ENCODE measurements at places on chromosomes 4 and X.

- DNase-seq: no peak
Measured at GRCh38 chr4:89914609-89915550, 20.2 kb downstream of the MMRN1 start.

- no peak for DNase-seq
Measured at GRCh38 chrX:18877469-18877868, 106.4 kb downstream of the PHKA2 start.

DNA sequence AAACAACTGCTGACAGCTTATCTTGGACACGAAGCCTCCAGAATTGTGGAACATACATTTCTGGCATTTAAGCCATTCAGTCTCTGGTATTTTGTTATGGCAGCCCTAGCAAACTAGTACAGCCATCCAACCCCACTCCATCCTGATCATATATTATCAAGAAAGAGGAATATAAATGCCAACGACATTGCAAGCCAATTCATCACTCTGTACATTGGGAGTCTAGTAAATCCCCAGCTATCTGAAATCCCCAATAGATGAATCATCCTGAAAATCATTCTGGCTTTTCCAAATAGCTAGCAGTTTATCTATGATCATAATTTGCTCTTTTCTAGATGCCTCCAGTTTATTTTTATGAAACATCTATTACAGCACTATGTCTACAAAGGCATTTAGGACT is 41.1 kb downstream of the FRMD7 start:
- no peak for DNase-seq

GRCh38 chrX:48107717-48108116 is 22.7 kb upstream of the SPACA5B start:
- DNase-seq: no peak

- no peak for DNase-seq
Measured at GRCh38 chr4:182858711-182859110, 58.5 kb downstream of the DCTD start.

DNA sequence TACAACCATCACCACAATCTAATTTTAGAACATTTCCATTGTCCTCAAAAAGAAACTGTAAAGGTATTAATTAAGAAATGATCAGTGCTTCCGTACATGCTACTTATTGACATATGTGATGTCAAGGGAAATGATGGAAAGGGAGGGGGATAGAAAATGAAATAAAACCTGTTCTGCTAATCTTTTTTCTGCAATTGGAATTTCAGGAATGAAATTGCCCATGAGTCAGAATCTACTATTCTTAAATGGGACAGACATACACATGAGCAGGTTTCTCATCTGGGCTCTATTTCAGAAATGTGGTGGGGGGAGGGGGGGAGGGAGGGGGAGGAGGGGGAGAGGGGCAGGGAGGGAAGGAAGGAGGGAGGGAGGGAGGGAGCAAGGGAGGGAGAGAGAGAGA is 91.0 kb downstream of the SHROOM4 start:
- DNase-seq: no peak

GRCh38 chrX:73668779-73669178 is 105.8 kb downstream of the CHIC1 start:
- DNase-seq: no peak

DNA sequence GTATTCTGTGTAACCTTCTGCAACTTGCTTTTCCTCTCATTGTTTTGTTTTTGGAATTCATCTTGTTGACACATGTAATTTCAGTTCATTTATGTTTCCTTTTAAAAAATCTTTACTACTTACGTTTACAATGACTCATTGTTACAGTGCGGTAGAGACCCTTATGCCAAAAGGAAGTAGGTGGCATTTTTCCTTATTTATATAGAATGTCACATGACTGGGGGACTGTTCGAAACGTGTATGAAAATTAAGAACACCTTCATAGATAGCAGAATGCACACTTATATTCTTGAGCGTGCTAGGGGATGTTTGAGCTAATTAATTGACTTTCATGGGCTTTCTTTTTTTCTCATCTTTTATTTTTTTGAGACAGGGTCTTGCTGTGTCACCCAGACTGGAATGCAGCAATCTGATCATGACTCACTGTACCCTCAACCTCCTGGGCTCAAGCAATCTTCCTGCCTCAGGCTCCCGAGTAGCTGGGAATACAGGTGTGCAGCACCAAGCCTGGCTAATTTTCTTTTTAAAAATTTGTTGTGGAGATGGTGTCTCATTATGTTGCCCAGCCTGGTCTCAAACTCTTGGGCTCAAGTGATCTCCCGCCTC is 7.3 kb downstream of the REPS2 start:
- no peak for DNase-seq

- no peak for DNase-seq
Measured at GRCh38 chrX:12921886-12922598, 15.6 kb downstream of the TLR8 start.

GRCh38 chr4:175930471-175930870 is 118.4 kb upstream of the GPM6A start:
- no peak for DNase-seq

DNA sequence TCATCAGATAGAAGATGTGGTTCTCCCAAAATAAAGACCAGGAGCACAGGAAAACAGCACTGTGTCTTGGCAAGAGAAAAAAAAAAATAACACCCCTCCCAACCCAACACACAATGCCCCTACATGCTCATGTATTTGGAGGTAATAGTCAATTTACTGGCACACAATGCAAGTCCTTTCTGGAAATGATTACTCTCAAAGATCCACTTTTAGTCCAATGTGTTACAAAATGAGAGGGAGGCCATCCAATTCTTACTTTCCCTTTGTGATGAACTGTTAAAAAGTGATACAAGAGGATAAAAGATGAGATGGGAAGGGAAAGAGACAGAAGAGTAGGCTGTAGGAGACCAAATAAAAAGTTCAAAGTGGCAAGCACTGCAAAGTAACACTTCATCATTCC is 180.3 kb upstream of the DKK2 start:
- no peak for DNase-seq

Data from activated CD4-positive, alpha-beta T cell treated with anti-CD3 and anti-CD28 coated beads for 48 hours (primary cell).